ENCODE measurements at places on chromosomes 16 and 17.

DNA sequence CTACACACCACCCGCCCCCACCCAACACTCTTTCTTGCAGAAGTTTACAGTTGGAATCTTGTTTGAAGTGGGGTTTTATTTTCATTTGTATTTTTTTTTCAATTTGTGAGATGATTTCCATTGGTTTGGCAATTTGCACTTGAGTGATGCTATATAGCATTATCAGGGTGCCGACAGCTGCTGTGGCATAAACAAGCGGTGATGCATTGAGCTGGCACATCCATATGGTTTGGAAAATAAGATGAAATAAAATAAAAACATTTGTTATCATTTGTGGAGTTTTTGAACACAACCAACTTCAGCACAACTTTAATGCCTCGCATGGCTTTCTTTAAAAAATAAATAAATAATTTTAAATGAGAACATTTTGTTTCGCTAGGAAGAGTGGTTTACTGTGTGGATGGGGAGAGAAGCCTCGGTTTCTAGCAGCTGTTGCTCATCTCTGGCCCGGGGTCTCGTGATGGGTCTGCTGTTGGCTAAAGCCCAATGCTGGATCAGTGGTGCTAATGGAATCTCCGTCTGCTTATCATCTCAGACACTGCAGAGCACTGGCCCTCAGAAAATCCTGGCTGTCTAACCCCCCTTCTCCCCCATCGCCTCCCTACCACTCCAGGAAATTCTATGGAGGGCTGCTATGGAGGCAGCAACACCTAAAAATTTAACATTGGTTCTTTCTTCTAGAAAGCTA is 192.3 kb upstream of the MAF start:
- no peak for DNase-seq

GRCh38 chr17:60899115-60899514 is 221.5 kb downstream of the BCAS3 start:
- no peak for DNase-seq

DNA sequence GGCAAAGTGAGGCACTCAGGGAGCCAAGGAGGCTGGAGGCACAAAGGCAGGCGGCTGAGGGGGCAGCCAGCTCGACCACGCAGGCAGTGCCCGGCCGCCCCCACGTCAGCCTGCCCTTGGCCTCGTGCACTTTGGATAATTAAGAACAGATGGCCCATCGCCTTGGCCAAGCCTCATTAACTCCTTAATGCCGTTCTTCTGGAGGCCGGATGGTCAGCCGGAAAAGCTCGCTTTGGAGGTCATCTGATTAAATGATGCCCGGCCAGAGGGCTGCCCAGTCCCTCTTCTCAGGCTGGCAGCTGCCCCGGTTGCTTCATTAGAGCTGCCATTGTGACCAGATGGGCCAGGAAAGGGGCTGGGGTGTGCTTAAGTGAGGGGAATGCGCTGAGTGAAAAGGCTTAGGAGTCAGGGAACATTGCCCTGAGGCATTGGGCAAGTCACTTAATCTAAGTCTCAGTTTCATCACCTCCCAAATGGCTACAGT is 364.0 kb downstream of the NPIPA8 start:
- DNase-seq: no peak

- no peak for DNase-seq
These were observed 19.9 kb downstream of the KDM8 start for GRCh38 chr16:27223226-27223610.

GRCh38 chr17:9872852-9873251 is 32.2 kb downstream of the RCVRN start:
- DNase-seq: no peak

GRCh38 chr16:72928090-72928981 is 119.6 kb downstream of the ZFHX3 start:
- DNase-seq: no peak

DNA sequence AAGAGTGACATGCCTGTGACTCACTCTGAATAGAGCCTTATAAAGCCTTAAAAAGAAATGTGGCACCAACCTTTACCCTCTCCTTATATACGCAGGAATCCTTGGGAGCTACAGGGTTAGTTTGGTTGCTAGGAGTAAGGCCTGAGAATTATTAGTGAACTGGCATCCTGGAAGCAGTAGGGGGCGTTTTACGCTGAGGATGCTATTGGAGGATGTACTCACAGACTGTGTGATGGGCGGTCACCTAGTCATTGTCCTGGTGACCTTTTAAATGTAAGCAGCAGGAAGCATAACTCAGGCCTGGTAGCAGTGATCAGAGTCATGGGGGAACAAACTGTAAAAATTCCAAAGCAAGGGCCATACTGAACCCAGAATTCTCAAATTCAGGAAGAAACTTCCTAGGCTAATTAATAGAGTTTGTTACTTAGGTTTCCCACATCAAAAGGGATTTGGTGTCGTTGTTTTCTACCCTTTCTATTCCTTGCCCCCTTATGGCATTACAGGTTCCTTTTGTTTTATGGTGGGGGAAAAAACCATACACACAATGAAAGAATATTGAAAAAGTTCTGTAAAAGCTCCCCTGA is 153.8 kb downstream of the SNX11 start:
- no peak for DNase-seq

GRCh38 chr17:28405632-28406472 is at the start of gene SLC46A1:
Gene SLC46A1 (minus strand): TSS chr17:28406212. CDS start chr17:28406114, 98 bp downstream.
- DNase-seq: peak; percentile 86

GRCh38 chr16:10939649-10940234 is 2.5 kb downstream of the DEXI start:
- DNase-seq: no peak

- no peak for DNase-seq
These were observed 1.8 kb downstream of the CCL22 start for GRCh38 chr16:57360321-57360935.

GRCh38 chr17:78396441-78397337 is 18.2 kb downstream of the PGS1 start:
- no peak for DNase-seq

DNA sequence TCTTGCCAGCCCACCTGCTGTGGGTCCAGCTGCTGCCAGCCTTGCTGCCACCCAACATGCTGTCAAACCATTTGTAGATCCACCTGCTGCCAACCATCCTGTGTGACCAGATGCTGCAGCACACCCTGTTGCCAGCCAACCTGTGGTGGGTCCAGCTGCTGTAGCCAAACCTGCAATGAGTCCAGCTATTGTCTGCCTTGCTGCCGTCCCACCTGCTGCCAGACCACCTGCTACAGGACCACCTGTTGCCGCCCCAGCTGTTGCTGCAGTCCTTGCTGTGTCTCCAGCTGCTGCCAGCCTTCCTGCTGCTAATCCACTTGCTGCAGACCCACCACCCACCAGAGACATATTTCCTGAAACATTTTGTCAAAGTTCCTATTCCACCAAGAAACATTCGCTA is 641 bp downstream of the KRTAP9-1 start:
- DNase-seq: no peak

DNA sequence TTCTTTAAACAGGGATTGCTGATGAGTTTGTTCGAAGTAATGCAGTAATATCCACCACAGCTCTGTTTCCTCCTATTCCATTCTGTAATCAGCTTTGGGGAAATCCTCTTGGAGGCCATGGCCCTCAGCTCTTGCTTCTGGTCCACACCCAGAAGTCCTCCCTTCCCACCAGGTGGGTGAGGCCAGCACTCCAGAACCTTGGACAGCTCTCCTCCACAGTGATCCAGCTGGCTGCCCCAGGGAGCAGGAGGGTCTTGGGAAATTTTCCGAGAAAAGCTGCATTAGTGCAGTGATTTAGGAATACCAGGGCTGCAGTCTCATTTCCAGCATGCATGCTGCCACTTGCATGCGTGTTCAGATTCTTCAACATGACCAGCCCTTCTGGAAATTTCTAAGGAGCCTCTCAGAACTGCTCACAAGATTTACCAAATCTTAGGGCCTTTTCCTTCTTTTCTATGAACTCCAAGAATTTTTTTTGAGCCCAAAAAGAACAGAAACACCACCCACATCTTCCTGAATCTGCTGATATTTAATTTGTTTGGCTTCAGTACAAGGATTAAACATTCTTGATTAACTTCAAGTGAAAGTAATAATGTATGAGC is 4.2 kb downstream of the SMPD3 start:
- no peak for DNase-seq

DNA sequence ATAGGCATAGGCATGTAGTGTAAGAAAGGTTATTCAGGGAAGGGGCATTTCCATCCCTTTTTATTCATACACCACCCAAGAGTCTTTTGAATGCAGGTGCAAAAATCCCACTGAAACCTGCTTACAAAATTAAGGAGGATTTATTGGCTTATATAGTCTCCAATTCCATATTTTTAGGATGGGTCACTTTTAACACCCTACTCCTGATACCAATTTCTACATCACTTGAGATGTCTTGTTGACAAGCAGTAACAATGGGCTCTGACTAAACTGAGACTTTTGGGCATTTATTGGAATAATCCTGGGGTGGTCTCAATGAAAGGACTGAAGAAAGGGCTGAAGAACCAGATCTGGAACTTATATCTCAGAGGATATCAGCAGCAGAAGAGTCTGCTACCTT is 18.9 kb upstream of the NKD1 start:
- no peak for DNase-seq

GRCh38 chr17:17180141-17180603 is 26.0 kb downstream of the PLD6 start:
- DNase-seq: no peak

DNA sequence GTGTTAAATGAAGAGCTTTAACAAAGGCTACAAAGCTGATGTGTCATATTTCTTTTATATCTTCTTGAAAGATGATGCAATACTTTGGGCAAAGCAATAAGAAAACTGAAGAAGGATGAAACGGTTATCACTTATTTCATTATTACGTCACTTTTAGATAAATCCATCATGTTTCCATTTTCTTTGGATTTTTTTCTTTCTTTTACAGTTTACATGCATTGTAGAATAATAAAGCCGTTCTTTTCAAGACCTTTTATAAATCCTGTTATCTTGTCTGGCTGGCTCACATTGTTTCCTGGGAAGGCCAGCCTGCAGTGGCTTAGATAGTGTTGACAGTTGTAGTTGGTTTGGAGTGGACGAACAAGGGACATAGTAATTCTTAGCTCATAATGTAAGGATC is 28.9 kb downstream of the TANC2 start:
- DNase-seq: no peak

GRCh38 chr16:54879681-54880080 is 51.0 kb upstream of the IRX5 start:
- DNase-seq: no peak

DNA sequence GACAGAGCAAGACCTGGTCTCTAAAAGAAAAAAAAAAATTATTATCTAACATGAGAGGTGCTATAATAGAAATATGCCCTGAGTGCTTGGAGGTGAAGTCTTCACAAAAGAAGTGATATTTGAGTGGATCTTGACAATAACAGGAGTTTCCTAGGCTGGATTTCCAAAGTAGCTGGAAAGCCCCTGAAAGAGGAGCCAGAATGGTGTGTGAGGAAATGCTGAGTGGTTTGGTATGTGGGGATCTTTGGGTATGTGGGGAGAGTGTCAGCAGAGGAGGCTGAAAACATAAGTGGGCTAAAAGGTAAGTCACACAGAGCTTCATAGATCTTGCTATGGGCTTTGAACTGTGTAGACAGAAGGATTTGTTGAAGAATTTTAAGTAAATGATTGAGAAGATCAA is 100.1 kb downstream of the YPEL2 start:
- DNase-seq: no peak

DNA sequence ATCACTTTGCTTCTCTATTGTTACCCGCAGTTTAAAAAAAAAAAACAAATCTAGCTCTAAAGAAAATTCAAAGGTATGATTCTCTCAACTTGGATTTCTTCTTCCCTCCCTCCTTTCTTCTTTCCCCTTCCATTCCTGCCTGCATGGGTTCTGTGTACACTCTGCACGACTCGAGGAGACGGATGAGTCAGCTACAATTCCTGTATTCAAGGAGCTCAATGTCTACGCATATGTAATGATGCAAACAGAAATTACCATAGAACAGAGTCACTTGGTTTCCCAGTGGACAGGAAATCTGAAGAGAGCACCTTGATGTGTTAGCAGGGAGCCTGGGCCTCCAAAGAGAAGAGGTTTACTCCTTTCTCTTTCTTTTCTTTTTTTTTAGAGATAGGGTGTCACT is 92.3 kb downstream of the VPS53 start:
- DNase-seq: no peak

- no peak for DNase-seq
These were observed 15.0 kb downstream of the SLC16A3 start for GRCh38 chr17:82243648-82244412.

DNA sequence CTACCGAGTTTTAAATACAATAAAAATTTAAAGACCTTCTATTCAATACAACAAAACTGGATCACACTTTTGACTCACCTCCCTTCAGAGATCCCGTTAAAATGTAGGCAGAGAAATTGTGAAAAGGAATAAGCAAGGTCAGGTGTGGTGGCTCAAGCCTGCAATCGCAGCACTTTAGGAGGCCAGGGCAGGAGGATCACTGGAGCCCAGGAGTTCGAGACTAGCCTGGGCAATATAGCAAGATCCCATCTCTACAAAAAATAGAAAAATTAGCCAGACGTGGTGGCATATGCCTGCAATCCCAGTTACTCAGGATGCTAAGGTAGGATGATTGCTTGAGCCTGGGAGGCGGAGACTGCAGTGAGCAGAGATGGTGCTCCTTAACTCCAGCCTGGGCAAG is 16.7 kb downstream of the CHST5 start:
- no peak for DNase-seq

DNA sequence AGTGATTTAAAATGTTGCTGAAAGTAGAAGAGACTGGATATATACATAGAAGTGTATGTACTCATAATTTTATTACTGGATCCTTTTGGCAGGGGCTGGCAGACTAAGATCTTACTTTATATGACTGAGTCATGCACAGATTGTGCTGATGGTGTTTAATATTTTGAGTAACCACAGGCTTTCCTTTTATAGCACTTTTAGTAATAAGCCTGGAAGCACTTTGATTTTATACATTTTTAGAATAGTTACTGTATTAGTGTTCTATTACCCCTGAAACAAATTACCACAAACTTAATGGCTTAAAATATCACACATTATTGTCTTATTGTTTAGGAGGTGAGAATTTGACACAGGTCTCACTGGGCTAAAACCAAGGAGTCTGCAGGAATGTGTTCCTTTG is 113.4 kb upstream of the CDH8 start:
- no peak for DNase-seq

- no peak for DNase-seq
These were observed 42.8 kb downstream of the PKD1 start for GRCh38 chr16:2092866-2093265.

GRCh38 chr16:69890114-69890891 is 60.8 kb upstream of the CLEC18A start:
- DNase-seq: peak; percentile 28

GRCh38 chr16:65315081-65315780 is 193.4 kb upstream of the CDH11 start:
- no peak for DNase-seq

- DNase-seq: no peak
These were observed 7.2 kb upstream of the ADGRG3 start for GRCh38 chr16:57660715-57661463.

DNA sequence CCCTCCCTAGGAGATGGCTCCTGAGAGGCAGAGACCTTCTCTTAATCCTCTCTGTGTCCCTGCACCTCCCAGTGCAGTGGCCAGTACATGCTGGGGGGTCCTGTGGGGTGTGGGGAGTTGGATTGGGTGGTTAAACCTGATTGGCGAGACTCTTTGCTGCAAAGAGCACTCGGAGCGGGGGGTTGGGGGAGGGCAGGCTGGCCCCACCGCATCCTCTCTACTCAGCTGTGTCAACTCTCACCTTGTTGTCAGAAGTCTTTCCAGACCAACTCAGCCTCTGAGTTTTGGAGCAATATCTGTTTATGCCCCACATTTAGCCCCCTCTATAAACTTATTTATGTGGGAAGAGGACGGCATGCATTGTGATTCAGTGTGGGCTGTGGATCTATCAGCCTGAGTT is 40.0 kb downstream of the SMARCE1 start:
- no peak for DNase-seq

GRCh38 chr17:13385481-13385911 is 216.2 kb downstream of the HS3ST3A1 start:
- DNase-seq: no peak
